ENCODE measurements at places on chromosomes 4 and X. TPM values are rescaled to one million over a fixed set of nuclear protein-coding genes. Genes with fewer than 3 reads are reported as not detected.

- DNase-seq, result peak; percentile 61
- H3K27me3 ChIP-seq, result no peaks in the 10 kb centered on the region
Measured at GRCh38 chrX:110853610-110854009, 58.0 kb upstream of the CHRDL1 start.

- H3K4me3 ChIP-seq, result no peak overlapping the region
- H3K27me3 ChIP-seq, result no peaks in the 10 kb centered on the region
- H3K36me3 ChIP-seq, result peaks cover 4% of the 10 kb centered on the region
- DNase-seq, result no peak
- no peaks in the 10 kb centered on the region for H3K4me1 ChIP-seq
Measured at GRCh38 chr4:91622925-91623602, 680.7 kb upstream of the GRID2 start.

DNA sequence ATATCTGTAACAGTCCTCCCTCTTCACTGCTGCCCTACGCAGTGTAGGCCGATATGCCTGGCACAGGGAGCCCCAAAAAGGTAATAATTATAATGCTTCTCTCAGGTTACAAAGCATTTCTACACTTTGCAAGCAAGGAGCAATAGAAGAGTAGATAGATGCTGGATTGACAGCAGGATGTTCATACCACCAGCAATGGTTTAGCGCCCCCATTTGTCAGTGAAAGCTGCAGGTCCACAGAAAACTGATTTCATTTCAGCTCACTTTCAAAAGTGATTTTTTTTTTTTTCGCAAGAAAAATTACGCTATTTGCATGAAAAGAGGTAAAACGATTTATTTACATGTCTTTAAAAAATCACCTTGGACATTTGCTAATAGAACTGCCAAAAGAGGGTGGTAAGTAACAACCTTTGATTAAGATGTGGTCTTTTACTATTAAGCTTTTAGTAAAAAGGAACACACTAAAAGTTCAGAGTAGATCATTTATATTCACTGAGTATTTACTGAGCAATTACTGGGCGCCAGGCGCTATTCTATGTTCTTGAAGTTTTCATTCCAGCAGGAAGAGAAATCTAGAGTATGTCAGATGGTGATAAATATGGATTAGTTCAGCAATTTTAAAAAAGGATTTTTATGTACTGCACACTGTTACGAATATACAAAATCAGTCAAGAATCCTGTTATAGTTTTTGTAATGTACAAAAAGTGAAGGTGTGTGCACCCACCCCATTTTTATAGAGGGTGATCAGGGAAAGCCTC is 34.4 kb downstream of the HPF1 start:
- H3K27ac ChIP-seq, result no peak overlapping the region
- no peak for DNase-seq
- no peaks in the 10 kb centered on the region for H3K27me3 ChIP-seq
- H3K4me1 ChIP-seq, result no peaks in the 10 kb centered on the region
- H3K4me3 ChIP-seq, result no peak overlapping the region
- H3K36me3 ChIP-seq, result no peaks in the 10 kb centered on the region

- no peaks in the 10 kb centered on the region for H3K4me1 ChIP-seq
- H3K27ac ChIP-seq, result no peak overlapping the region
- H3K27me3 ChIP-seq, result peaks cover 92% of the 10 kb centered on the region
- no peak overlapping the region for H3K4me3 ChIP-seq
Measured at GRCh38 chrX:110440016-110440805, 81.6 kb downstream of the RTL9 start.

DNA sequence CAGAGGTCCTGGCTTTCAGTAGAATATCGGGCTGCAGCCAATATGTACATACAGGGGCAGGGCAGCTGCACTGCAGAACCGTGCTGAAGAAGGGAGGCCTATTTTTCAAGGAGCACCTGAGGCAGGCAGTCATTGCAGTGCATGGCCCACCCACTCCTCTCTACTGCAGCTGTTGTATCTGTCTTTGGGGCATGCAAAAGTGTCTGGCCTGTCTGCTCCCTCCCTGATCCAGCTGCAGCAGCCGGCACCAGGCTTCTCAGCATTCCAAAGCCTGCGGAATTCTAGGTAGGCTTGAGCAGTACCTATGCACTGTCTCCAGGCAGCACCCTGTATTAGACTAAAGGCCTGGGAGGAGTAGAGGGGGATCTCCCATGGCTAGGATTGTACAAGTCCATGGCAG is 415.2 kb upstream of the MAGEB16 start:
- no peaks in the 10 kb centered on the region for H3K4me1 ChIP-seq
- H3K27me3 ChIP-seq, result peaks cover 4% of the 10 kb centered on the region
- DNase-seq, result no peak
- H3K36me3 ChIP-seq, result no peaks in the 10 kb centered on the region
- H3K27ac ChIP-seq, result no peak overlapping the region

DNA sequence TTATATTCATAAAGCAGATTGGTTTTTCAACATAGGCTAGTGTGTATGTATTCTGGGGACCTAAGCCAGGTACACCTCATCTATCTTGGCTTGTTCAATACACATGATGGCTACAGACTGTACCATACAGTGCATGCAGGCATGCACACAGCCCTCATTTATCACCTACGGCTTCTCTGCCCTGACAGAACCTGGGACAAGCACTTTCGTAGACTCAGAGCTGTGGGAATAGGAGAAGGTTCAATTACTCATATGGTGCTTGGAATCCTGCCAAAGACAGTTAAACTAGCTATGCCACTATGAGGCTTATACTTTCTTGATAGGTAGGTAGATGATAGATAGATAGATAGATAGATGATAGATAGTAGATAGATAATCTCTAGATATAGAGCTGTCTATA is 457.2 kb downstream of the GALNTL6 start:
- no peak overlapping the region for H3K4me3 ChIP-seq
- no peak overlapping the region for H3K27ac ChIP-seq
- H3K27me3 ChIP-seq, result no peaks in the 10 kb centered on the region
- DNase-seq, result no peak
- H3K4me1 ChIP-seq, result no peaks in the 10 kb centered on the region

DNA sequence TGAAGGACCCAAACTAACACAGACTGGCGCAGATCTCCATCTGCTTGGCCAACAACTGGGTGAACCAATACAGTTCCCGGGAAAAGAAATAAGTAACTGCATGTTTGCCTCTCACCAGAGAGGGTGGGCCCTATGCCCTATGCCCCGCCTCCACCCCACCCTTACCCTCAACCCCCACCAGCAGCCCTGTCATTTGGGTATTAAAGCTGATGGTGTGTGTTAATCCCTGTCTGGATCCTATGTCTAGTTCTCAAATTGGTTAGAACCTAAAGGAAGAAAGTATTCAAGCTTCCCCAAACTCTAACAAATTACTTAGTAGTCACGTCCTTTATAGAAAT is 19.0 kb downstream of the SMPX start:
- H3K27ac ChIP-seq, result no peak overlapping the region
- no peaks in the 10 kb centered on the region for H3K4me1 ChIP-seq
- no peak overlapping the region for H3K4me3 ChIP-seq
- no peaks in the 10 kb centered on the region for H3K36me3 ChIP-seq

DNA sequence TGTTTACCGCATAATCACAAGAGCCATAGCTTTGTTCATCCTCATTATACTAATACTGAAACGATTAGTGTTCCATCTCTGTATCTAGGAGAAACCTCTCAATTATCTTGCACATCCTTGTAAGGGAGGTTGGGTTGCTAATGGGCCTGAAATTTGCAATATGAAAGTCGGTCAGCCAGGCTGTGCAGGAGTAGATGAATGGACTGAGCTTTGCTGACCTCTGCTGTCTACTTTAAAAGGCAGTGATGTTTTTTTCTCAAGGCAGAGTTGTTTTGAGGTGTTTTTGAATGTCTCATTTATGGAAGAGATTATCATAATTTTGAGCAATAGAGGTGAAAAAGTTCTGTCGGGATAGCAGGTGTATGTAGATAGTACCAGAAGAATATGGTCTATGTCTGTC is 47.9 kb upstream of the LINC00632 start:
- H3K36me3 ChIP-seq, result no peaks in the 10 kb centered on the region
- H3K4me3 ChIP-seq, result no peak overlapping the region

DNA sequence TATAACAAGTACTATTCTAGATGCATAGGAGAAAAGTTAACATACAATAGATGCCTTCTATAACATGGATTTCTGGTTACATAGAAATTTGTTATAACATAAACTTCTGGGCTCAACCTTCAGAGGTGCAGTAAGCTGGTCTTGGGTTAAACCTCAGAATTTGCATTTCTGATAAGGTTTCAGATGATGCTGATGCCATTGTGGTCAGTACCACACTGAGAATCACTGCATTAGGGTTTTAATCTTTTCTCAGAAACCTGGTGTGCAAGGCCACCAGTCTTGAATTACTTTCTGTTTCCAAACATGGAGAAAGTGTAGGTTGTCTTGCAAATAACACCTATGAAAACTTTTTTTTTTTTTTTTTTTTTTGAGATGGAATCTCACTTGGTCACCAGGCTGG is 146.2 kb downstream of the SPOCK3 start:
- H3K27ac ChIP-seq, result no peak overlapping the region
- H3K4me3 ChIP-seq, result no peak overlapping the region
- H3K36me3 ChIP-seq, result no peaks in the 10 kb centered on the region
- no peaks in the 10 kb centered on the region for H3K4me1 ChIP-seq

DNA sequence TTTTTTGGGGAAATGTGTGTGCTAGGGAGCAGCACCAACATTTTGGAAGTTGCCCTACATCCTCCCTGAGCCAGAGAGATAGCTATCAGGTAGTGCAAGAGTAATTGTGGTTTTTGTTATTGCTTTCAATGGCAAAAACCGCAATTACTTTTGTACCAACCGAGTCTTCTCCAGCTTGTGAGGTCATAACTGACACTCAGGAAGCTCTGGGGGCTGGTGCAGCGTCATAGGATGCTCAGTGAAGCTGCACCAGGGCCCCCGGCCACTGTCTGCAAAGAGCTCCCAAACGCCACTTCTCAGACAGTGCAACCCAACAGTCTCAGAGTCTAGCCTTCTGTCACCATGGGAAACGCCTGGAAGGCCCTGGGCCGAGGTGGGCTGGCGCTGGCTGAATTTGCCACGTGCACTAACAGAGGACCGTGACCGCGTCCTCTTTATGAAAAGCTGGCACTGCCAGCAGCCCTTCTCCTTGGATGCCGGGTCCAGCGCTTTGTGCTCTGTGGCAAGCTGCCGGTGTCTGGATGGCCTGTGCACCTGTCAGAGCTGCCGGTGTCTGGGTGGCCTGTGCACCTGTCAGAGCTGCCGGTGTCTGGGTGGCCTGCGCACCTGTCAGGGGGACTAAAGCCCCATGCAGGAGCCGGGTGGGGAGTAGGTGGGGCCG is 19.4 kb downstream of the SH3TC1 start:
- no peaks in the 10 kb centered on the region for H3K4me1 ChIP-seq
- no peaks in the 10 kb centered on the region for H3K36me3 ChIP-seq
- H3K27me3 ChIP-seq, result no peaks in the 10 kb centered on the region
- no peak overlapping the region for H3K4me3 ChIP-seq

DNA sequence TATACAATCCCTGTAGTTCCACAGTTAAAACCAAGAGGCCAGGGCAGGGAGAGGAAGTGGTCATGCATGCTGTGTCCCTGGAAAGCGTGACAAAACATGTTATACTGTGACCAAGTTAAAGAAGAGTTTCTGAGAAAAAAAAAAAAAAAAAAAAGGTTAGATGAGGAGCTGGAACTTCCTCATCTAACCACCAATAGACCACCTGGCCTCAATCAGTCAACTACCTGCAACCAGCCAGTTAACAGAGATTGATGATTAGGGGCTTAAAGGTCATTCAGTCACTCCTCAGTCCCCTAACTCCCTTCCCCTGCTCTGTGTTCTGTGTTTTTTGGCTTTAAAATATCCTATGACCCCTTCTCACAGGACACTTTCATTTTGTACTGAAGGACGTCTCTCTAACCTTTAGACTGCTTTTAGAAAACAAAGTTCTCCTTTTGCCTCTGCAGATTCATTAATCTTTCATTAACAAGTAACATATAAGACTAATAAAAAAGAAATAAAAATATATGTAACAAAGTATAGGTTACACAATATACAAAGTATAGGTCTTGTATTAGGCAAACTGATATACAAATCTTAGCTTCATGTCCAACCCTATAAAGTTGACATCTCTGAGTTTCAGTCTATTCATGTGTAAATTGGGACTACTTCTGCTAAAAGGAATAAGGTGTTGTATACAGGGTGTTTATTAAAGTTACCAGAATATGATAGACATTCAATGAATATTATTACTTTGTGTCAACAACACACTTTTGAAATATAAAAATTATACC is 179.1 kb upstream of the NDST4 start:
- H3K36me3 ChIP-seq, result no peaks in the 10 kb centered on the region
- no peak overlapping the region for H3K27ac ChIP-seq
- H3K4me3 ChIP-seq, result no peak overlapping the region
- H3K4me1 ChIP-seq, result no peaks in the 10 kb centered on the region
- no peaks in the 10 kb centered on the region for H3K27me3 ChIP-seq
- no peak for DNase-seq

DNA sequence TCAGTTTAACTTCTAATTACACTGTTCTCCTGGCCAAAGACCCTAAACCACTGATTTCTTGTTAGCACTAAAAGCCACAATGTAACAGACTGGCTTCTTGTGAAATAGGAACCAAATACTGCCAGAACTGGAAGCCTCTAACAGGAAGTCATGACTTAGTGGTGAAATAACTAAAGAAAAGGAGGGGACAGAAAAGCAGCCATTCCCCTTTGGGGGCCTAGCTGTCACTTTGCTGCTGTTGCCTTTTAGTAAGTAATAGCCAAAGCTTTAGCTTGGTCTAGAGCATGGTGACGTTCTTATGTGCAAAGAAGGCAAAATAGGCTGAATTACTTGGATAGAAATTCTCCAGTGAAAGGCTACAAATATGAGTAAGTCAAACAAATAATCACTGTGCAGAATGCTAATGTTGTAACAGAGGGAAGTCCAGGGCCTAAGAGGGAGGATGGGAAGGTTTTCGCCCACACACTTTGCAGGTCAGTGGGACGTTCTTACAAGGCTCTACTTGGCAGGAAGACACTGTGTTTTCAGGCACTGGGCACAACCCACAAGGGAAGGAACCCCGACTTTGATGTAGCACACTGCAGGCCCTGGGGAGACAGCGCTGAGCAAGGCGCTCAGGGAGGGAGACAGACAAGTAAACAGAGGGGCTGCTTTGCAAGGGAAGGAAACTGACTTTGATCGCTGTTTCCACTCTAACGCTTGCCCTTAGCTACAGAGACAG is 16.7 kb downstream of the GAB3 start:
- peak overlapping the region; percentile 89 for H3K27ac ChIP-seq
- no peaks in the 10 kb centered on the region for H3K36me3 ChIP-seq
- no peaks in the 10 kb centered on the region for H3K4me1 ChIP-seq
- no peaks in the 10 kb centered on the region for H3K27me3 ChIP-seq
- DNase-seq, result peak; percentile 40

GRCh38 chr4:82430964-82431745 is 765 bp downstream of the ENOPH1 start:
- peak overlapping the region; percentile 99 for H3K27ac ChIP-seq
- no peaks in the 10 kb centered on the region for H3K27me3 ChIP-seq
- H3K4me3 ChIP-seq, result peak overlapping the region; percentile 96
- DNase-seq, result peak; percentile 29
- H3K4me1 ChIP-seq, result no peaks in the 10 kb centered on the region

DNA sequence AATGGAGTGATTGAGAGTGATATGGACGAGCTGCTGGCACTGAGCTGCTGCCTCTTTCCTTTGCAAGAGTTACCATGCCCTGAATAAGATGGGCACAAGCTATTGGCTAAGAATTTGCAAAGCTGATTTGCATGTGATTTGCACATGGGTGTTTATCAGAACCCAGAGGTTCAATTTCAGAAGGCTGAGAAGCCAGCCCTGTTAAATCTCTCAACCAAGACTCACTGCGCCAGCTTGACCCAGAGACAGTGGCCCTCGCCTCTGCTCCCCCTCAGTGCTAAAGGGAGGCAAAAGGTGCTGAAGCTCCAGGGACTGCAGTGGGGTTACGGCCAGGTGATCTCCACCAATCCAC is 701 bp downstream of the ARHGAP4 start:
- no peaks in the 10 kb centered on the region for H3K4me1 ChIP-seq
- H3K4me3 ChIP-seq, result peak overlapping the region; percentile 27
- peak overlapping the region; percentile 88 for H3K27ac ChIP-seq
- DNase-seq, result no peak

MMAA gene
- 4.2 TPM for total RNA-seq

CSAG1 gene
- not detected for total RNA-seq

MAP7D2 gene
- total RNA-seq, result 1.3 TPM

SPANXN3 gene
- not detected for total RNA-seq

RAB40A gene
- 2.3 TPM for total RNA-seq

WNK3 gene
- 5.4 TPM for total RNA-seq
